ENCODE measurements at places on chromosomes 12 and 14.

DNA sequence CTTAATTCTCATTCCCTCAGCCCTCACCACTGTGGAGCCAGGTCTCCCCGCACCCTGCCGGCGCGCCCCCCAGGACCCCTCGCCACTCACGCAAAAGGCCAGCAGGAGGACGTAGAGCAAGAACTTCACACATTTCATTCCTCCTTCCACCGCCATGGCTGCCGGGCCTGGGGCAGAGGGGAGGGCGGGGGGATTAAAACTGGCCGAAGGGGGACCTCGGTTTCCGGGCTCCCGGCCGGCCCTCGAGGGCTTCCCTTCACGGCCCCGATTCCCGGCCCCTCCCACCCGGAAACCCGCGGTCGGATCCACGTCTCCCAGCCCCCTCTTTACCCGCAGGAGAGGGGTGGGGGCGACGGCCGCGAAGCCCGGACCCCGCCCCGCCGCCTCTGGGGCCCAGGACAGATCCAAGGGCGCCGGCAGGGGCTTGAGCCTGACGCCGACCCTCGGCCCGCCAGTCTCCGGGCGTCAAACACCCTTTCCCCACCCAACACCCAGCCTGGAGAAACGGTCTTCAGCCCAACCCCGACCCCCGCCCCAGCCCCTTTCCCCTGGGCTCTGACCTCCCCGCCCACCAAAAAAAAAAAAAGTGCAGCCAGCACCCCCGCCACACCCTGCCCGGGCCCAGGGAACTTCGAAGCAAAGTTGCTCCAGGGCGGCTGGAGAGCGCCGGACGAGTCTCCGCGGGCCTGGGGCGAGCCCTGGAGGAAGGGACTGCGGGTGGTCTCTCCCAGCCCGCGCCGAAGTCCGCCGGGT is 447 bp downstream of the CD63 start:
- DNase-seq = no peak

GRCh38 chr12:29517264-29517663 is 19.8 kb upstream of the OVCH1 start:
- DNase-seq = no peak

DNA sequence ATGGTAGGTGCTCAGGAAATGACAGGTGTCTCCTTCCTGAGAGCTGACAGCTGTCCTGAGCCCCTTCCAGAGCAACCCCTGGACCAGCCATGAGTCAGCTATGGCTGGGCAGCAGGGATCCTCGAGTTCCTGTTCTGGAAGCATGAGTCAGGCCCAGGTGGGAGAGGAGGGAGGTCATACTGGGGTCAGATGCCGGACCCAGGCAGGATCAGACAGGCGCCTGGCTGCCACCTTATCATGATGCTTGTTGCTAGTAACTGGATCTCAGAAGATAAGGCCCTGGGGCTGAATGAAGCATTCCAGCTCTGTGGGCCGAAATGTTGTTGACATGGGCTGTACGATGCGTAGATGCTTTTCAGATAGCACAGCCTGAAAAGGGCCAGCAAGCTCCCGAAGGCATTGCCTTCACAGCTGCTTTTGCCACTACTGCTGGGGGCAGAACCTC is 17.4 kb upstream of the KRT7 start:
- no peak for DNase-seq

GRCh38 chr12:102427543-102427941 is 52.8 kb downstream of the IGF1 start:
- no peak for DNase-seq

- DNase-seq = peak; percentile 18
These were observed 241.4 kb upstream of the PDZRN4 start for GRCh38 chr12:40946612-40947194.

DNA sequence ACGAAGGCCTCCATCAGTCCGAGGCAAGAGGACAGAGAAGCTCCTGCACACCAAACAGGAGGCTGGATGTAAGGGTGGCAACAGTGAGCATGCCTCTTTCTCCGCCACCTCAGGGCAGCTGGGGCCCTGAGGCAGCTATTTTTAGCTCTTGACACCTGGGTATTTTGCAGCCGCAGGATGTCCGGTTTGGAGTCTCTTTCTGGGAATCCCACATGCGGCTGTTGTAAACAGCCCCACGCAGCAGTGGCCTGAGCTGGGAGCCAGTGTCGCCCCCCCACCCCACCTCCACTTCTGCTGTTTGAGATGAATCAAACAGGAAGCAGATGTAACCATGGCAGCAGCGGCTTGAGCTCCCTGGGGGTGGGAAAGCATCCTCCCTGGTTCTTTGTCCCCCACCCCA is 11.7 kb downstream of the HDAC7 start:
- no peak for DNase-seq

DNA sequence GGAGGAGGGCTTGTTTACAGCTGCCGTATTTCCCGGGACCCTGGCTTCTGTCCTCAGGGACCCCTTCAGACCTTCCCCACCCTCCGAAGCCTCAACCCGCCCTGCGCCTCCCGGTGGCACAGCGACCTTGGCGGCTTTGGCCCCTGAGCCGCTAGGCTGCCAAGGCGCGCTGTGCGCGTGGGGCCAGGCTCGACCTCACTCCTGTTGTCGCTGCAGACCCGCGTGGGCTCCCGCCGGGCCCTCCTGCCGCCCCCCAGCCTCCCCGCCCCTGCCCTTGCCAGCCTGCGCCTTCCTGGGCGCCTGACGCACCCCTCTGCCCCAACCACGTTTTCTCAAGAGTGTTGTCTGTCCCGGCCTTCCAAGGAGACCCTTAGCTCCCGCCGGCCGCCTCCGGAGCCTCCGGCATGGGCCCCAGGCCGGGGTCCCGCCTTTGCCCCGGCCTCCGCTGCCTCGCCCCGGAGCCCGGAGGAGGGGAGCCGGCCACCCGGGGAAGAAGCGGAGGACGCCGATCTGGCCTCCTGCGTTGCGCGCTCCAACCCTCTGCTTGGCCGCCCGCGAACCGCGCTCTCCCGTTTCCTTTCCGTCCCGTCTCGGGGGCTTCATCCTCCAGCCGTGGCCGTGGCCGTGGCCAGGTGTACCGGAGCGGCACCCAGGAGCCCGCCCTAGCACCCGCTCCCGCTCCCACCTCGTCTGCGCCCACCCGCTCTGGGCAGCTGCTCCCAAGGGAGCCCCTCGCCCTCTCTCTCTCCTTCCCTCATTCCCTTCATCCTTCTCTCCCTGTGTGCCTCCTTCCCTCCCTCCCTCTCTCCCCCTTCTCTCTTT is 19.9 kb downstream of the PPP2R5C start:
- DNase-seq = no peak

- no peak for DNase-seq
These were observed 306.7 kb upstream of the E2F7 start for GRCh38 chr12:77372026-77372425.

DNA sequence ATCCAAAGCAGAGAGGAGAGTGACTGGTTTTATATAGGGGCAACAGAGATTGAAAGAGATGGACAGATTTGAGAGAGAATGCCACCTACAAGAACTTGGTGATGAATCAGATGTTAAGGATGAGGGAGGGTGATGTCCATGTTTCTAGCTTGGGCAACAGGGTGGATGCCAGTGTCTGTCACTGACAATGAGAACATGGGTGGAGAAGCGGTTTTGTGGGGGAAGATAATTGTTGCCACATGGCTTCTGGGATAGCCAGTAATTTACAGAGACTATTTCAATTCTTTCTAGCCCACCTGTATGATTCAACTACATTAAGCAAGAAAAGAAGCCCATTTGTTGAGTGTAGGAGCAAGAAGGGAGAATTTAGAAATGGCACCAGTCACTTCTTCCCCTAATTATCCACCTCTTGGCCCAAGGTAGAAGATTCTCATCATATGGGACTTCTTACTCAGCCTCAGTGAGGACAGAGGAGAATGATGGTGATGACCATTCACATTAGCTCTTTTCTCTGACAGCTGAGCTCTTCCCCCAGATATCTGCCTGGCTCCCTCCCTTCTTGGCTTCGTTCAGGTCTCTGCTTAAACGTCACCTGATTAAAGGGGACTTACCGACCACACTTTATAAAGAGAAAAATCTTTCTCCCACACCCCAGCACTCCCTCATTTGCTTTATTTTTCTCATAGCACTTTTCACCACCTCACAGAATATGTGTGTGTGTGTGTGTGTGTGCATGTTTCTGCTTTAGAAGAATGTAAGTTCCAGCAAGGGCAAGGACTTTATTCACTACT is 117.8 kb downstream of the DUSP6 start:
- DNase-seq = no peak

DNA sequence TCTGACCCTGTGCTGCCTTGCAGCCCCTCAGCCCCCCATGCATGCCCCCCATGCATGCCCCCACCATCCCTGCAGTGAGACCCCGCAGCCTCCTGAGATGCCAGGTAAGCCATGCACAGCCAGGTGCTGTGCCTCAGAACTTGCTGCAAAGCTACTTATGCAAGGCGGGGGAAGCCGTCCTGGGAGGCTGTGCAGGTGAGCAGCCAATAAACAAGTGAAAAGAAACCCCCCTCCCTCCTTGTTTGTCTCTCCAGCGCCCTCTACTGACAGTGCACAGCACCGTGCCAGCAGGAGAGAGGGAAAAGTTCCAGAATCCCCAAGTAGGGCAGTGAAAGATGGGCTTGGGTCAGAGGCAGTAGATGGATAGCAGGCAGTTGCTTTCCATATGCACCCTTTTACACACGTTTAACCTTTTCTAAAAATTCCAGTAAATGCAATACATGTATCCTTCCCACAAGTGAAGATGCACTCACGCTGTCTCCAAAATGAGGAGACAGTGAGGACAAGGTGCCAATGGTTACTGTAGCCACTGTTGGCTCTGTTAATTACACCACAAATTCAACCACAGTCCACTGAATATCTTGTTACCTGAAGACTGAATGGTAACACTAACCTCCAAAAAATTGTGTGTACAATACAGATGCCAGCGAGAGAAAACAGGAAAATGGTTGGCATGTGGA is 18.0 kb downstream of the TNFAIP2 start:
- DNase-seq = no peak

DNA sequence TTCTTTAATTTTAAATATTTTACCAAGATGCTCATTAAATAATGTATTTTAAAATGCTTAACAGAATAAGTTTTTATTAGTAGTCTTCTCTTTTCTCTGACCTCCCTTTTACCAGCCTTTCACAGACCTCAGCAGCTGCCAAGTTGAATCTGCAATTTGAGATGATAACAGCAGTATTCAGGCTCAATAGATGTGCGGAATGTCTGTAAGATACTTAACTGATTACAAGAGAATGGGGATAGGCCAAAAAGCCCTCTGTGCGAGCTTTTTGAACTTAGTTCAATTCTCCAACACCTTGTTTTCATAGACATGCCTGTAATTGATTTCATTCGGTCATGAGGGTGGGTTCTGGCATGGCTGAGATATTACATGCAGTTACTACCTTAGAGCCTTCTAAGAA is 277.2 kb downstream of the TMTC2 start:
- DNase-seq = no peak

GRCh38 chr12:11732023-11732422 is 82.5 kb downstream of the ETV6 start:
- no peak for DNase-seq

- no peak for DNase-seq
These were observed 63.8 kb downstream of the CDC42BPB start for GRCh38 chr14:102993523-102993922.

- DNase-seq = no peak
These were observed 499 bp downstream of the DGLUCY start for GRCh38 chr14:91114079-91115065.

DNA sequence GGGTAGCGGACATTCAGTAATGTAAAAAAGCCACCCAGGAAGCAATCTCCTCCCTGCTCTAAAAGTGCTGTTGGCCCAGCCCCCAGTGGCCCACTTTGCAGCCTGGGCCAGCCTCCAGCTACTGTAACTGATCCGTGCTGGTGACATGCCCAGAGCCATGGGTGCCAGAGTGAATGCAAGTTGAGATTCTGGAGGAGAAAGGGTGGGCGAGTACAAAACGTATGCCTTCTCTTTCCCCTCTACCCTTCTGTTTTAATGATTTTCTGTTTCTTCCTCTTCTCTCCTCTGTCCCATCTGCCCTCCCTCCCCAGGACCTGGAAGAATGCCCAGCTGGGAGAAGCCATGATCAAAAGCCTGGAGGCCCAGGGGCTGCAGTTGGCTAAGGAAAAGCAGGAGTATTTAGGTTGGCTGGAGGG is 16.9 kb downstream of the PLEKHD1 start:
- DNase-seq = peak; percentile 16

DNA sequence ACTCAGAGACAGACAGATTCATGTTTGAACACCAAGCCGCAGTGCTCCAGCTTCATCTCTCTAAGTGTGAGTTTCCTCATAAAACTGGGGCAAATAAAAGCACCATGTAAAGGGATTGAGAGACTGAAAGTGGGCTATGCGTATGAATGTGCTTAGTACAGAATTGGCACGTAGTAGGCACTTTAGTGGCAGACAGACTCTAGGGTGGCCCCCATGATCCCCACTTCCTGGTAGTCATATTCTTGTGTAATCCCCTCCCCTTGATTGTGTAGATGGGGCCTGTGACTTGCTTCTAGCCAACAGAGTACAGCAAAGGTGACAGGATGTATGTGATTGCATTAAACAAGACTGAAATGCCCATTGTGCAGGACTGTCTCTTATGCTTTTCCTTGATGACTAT is 43.0 kb downstream of the DAO start:
- no peak for DNase-seq

DNA sequence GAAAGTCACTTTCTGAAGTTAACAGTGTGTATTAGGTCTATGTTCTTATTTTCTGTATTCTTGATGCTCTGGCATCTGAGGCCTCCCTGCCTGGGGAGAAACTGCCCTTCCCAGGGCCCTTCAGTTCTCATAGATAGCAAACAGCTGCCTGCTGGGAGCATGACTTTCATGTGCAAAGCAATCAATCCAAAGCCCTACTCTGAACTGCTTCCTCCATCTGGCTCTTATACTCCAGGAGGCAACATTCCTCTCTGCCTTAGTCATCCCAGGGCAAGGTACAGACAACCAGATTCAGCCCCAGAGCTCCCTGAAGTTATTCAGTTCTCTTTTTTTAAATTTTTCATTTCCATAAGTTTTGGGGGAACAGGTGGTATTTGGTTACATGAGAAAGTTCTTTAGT is 41.7 kb upstream of the RIN3 start:
- DNase-seq = no peak

GRCh38 chr12:22116376-22116775 is 70.4 kb downstream of the CMAS start:
- no peak for DNase-seq

DNA sequence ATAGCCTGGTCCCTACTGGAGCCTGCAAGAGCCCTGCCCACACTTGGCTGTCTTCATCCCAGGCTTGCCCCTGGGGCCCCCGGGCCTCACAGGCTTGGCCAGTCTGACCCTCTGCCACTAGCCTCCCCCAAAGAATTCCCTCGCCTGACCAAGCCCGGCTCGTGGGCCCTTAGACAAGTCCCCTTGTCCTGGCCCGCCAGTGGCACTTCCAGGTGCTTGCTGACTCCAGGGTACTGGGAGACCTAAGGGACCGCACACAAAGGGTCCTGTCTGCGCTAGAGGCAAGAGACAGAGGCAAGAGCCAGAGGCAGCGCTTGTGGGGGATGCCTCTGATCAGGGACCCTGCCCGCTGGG is 5.0 kb downstream of the BTBD6 start:
- DNase-seq = no peak

- DNase-seq = no peak
These were observed 92.0 kb downstream of the FBXL14 start for GRCh38 chr12:1502379-1502720.

DNA sequence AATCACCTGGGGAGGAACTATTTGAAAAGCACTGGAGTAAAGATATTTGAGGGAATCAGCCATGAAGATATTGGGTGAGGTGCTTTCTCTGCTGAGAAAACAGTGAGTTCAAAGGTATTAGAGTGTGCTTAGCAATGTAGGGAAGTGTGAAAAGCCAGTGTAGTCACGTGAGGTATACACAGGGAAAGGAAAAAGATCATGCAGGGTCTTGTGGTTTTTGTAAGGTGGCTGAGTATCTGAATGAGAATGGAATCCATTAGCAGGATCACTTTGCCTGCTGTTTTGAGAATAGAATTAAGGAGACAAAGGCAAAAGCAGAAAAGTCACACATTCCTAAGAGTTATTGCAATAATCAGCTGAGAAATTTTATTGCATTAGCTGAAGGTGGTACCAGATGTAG is 193.0 kb downstream of the PIK3C2G start:
- DNase-seq = no peak
